ENCODE measurements at places on chromosomes 5 and 9.

GRCh38 chr9:12723409-12724028 is 30.3 kb downstream of the TYRP1 start:
- no peaks in the 10 kb centered on the region for H3K36me3 ChIP-seq
- H3K4me1 ChIP-seq = no peaks in the 10 kb centered on the region
- H3K4me3 ChIP-seq = no peak overlapping the region
- DNase-seq = peak; percentile 23
- no peaks in the 10 kb centered on the region for H3K27me3 ChIP-seq

GRCh38 chr9:9996259-9996658 is 616.5 kb downstream of the PTPRD start:
- no peaks in the 10 kb centered on the region for H3K27me3 ChIP-seq
- H3K4me1 ChIP-seq = no peaks in the 10 kb centered on the region
- no peaks in the 10 kb centered on the region for H3K36me3 ChIP-seq
- H3K4me3 ChIP-seq = no peak overlapping the region
- DNase-seq = no peak
- H3K27ac ChIP-seq = no peak overlapping the region

- DNase-seq = no peak
- H3K27me3 ChIP-seq = no peaks in the 10 kb centered on the region
- H3K4me1 ChIP-seq = no peaks in the 10 kb centered on the region
- H3K36me3 ChIP-seq = no peaks in the 10 kb centered on the region
- H3K27ac ChIP-seq = no peak overlapping the region
- no peak overlapping the region for H3K4me3 ChIP-seq
Observed at GRCh38 chr5:60886158-60886557, 42.1 kb upstream of the ELOVL7 start.

DNA sequence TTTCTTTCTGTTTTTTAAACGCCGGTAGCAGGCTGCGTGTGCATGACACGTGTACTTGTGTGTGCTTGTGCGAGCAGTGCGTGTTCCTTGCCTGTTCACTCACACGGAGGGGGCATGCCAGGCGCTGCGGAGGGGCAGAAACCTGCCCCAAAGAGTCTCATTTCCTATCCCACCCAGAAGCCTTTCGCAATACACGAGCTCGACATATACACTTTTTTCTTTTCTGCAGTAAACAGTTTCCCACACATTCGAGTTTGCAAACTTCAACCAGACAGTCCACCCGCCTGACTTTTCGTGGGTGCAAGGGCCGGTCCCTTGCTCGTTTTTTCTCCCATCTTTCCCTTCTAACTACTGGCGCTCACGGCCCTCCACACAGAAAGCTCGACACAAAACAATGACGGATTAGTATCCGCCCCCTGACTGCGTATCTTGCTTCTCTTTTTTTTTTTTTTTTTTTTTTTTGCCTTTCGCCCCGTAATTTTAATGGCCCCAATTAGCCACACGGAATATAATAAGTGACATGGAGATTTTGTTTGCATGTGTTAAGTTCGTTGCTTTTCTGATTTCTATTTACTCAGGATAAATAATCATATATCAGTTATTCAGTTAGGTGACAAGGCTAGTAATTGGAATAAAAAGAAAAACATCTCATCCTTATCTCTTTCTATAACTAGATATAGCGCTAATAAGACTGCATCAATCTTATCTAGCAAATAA is 5.3 kb upstream of the OTP start:
- no peaks in the 10 kb centered on the region for H3K36me3 ChIP-seq
- H3K27ac ChIP-seq = no peak overlapping the region

DNA sequence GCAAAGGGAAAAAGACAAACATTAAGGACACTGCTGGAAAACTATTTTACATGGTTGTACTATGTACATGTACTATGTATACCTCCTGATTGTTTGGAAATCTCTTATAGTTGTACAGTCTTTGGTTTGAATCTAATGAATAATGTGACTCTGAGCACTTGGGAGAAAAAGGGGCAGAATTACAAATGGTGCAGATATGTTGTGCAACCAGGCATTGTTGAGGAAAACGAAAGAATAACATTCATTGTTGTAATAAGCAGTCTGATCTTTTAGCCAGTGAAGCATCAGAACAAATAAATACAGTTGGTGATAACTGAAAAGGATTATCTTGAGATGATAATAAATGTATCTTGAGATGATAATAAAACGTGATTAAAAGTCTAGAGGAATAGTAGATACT is 87.2 kb downstream of the CSNK1G3 start:
- no peaks in the 10 kb centered on the region for H3K4me1 ChIP-seq
- no peaks in the 10 kb centered on the region for H3K36me3 ChIP-seq
- no peak for DNase-seq
- H3K4me3 ChIP-seq = no peak overlapping the region
- H3K27me3 ChIP-seq = no peaks in the 10 kb centered on the region

GRCh38 chr5:135008556-135008955 is 25.5 kb downstream of the PITX1 start:
- no peak overlapping the region for H3K27ac ChIP-seq
- no peaks in the 10 kb centered on the region for H3K36me3 ChIP-seq
- no peak for DNase-seq

GRCh38 chr5:58921159-58921558 is 338.3 kb downstream of the RAB3C start:
- no peaks in the 10 kb centered on the region for H3K36me3 ChIP-seq
- H3K27me3 ChIP-seq = peaks cover 72% of the 10 kb centered on the region
- H3K27ac ChIP-seq = no peak overlapping the region

GRCh38 chr5:15510831-15511230 is 10.9 kb downstream of the FBXL7 start:
- DNase-seq = no peak
- H3K4me3 ChIP-seq = no peak overlapping the region
- no peaks in the 10 kb centered on the region for H3K27me3 ChIP-seq
- H3K36me3 ChIP-seq = no peaks in the 10 kb centered on the region

DNA sequence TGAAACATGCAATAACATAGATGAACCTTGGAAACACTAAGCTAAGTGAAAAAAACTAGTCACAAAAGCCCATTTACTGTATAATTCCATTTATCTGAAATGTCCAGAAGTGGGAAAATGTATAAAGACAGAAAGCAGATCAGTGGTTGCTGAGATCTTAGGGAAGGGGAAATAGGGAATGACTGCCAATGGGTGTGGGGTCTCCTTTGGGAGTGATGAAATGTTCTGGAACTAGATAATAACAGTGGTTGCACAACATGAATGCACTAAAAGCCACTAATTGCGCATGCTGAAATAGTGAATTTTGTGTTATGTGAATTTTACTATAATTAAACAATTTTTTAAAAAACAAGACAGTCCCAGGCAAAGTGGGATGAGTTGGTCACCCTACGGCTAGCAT is 472.8 kb downstream of the CCDC171 start:
- peaks cover 14% of the 10 kb centered on the region for H3K4me1 ChIP-seq
- no peak for DNase-seq
- no peaks in the 10 kb centered on the region for H3K27me3 ChIP-seq
- H3K4me3 ChIP-seq = no peak overlapping the region
- H3K27ac ChIP-seq = no peak overlapping the region

GRCh38 chr9:15157381-15157780 is 149.6 kb downstream of the TTC39B start:
- H3K27me3 ChIP-seq = no peaks in the 10 kb centered on the region
- H3K4me1 ChIP-seq = no peaks in the 10 kb centered on the region
- DNase-seq = no peak
- H3K36me3 ChIP-seq = no peaks in the 10 kb centered on the region
- no peak overlapping the region for H3K27ac ChIP-seq

- H3K4me1 ChIP-seq = no peaks in the 10 kb centered on the region
- DNase-seq = no peak
- no peak overlapping the region for H3K4me3 ChIP-seq
- H3K36me3 ChIP-seq = no peaks in the 10 kb centered on the region
- H3K27ac ChIP-seq = no peak overlapping the region
Observed at GRCh38 chr5:124394700-124395245, 351.7 kb downstream of the ZNF608 start.

DNA sequence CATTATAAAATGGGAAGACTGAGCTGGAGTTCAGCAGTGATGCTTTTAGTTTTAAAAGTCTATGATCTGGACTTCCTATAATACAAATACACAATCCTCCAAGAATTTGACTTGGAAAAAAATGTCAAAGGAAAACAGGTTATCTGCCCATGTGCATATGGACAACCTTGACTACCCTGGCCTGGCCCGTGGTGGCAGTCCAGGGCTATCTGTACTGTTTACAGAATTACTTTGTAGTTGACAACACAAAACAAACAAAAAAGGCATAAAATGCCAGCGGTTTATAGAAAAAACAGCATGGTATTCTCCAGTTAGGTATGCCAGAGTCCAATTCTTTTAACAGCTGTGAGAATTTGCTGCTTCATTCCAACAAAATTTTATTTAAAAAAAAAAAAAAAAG is 17.3 kb downstream of the MOCS2 start:
- no peaks in the 10 kb centered on the region for H3K27me3 ChIP-seq
- no peak overlapping the region for H3K27ac ChIP-seq
- no peak for DNase-seq
- H3K4me1 ChIP-seq = peaks cover 8% of the 10 kb centered on the region
- no peaks in the 10 kb centered on the region for H3K36me3 ChIP-seq

DNA sequence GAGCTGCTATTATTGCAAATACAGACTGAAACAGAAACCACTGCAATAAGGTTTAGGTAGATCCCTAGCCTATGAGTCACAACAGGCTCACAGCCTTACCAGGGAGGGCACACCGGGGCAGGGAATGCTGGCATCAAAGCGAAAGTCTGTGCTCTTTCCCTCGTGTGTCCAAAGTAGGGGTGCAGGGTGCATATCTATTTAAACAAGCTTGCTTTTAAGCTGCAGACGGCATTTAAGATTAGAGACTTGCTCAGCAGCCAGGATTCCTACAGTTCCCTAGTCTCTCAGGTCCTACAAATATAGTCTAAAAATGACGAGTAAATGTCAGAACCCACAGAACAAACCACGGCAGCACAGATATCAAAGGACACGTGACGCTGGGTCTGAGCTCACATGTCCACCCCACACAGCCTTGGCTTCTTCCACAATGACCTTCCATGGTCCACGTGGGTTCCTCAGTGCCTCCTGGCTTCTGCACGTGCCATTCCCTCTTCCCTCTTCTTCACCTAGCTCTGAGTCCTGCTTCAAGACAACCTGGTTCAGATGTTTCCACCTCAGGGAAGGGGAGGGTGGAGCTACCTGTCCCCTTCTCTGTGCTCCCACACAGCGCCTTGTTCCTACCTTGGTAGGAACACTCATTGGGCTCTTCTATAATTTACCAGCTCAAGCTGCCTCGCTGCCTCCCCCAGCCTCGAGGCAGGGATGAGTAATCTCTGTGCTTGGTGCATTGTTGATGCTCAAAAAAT is 193.2 kb downstream of the MAPKAP1 start:
- H3K4me3 ChIP-seq = peak overlapping the region; percentile 15
- DNase-seq = no peak
- H3K27me3 ChIP-seq = no peaks in the 10 kb centered on the region
- no peaks in the 10 kb centered on the region for H3K36me3 ChIP-seq
- H3K4me1 ChIP-seq = peaks cover 17% of the 10 kb centered on the region

DNA sequence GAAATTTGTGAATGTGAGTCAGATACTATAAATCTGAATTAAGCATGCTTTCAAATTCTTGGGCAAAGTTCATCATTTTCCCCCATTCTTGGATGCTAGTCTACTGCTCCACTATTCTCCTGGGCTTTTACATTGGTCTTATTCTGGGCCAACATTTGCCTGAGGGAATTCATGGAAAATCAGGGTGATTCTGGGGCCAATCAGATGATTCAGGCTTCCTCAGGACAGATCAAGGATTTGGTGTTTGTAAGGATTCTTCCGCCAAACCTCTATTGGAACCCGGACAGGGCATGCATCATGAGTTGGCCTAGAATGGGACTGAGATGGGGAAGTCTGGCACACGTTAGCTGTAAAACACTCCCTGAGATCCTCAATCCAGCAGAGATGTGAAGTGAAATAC is 113.8 kb downstream of the MEF2C start:
- H3K4me3 ChIP-seq = no peak overlapping the region
- DNase-seq = no peak
- no peaks in the 10 kb centered on the region for H3K36me3 ChIP-seq
- H3K27me3 ChIP-seq = no peaks in the 10 kb centered on the region

DNA sequence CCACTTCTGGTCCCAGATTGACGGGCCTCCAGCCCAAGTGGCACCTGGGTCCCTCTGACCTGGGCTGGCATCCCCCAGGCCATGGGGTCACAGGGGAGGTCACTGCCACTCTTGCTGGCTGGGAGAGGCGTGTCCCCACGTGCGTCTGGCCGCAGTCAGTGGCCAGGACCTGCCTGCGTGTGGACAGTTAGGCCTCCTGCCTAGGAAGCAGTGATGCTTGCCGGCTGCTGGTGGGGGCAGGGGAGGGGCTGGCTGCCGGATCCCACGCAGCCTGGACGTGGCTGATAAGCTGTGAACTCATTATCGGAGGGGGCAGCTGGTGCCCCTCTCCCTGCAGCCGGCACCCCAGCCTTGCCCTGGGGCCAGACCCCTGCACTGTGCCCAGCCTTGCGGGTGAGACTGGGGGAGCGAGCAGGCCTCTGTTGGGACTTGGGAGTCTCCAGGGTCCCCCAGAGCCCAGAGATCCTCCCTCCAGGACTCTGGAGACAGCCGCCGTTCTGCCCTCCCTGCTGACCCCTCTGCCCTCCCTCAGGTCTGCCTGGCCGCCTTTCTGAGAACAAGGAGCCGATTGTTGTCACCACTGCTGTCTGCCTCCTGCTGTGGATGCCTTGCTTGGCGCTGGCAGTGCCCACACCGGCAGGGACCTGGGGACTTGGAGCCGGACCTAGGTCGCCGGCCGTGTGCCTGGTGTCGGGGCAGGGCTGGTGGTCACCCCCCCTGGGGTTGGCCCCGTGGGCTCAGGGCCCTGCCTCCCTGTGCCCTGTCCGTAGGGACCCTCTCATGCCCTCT is 12.3 kb downstream of the RXRA start:
- no peaks in the 10 kb centered on the region for H3K36me3 ChIP-seq
- no peak for DNase-seq
- peaks cover 32% of the 10 kb centered on the region for H3K4me1 ChIP-seq
- no peak overlapping the region for H3K4me3 ChIP-seq

- H3K4me3 ChIP-seq = peak overlapping the region; percentile 71
- H3K27ac ChIP-seq = peak overlapping the region; percentile 65
- no peak for DNase-seq
- H3K4me1 ChIP-seq = peaks cover 8% of the 10 kb centered on the region
- H3K36me3 ChIP-seq = no peaks in the 10 kb centered on the region
Observed at GRCh38 chr9:136328011-136328621, 777 bp downstream of the GPSM1 start.

DNA sequence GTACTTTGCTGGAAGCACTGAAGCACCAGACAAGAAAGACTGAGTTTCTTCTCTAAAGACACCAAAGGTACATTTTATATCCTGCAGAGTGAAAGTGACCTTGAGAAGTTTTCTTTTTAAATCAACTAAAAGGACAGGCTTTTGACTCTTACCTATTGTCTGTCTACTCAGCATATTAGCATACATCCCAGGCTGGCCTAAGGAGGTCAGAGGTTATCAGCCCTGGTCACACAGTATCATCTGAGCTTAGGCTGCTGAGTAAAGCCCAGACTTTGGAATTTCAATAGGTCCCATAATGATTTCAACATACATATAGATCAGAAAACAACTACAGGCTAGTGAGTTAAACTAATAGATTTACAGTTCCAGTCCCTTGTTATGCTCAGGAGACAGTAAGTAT is 10.1 kb upstream of the CDH9 start:
- DNase-seq = no peak
- H3K27ac ChIP-seq = no peak overlapping the region
- no peaks in the 10 kb centered on the region for H3K4me1 ChIP-seq
- no peaks in the 10 kb centered on the region for H3K27me3 ChIP-seq

Measured in HCT116 (cell line).